NCI-H1048 (cell line): ENCODE measurements at places on chromosomes 16 and 17.

DNA sequence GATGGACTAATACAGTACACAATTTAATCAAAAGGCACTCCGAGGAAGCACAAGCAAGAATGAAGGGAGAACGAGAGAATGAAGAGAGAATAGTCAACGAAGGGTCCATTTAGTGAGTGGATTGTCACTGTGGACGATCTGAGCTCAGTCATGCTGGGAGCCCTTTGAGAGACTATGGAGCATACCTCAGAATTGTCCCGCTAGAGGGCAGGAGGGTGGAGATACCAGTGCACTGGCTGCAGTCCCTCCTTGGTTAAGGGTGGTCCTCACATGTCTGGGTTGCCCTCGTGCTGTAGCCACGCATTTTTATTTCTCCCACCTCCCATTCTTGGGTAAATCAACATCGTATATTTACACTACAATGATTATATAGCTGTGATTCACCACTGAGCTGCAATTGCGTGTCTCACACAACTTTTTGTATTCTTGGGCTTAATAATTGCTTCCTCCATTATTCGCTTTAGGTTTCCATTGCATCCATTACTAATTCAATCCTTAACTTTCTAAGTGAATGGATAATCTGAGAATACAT, 33.2 kb upstream of the FAM20A start:
- no peak for DNase-seq

GRCh38 chr16:68798398-68798797, 44.9 kb upstream of the TANGO6 start:
- no peak for DNase-seq

DNA sequence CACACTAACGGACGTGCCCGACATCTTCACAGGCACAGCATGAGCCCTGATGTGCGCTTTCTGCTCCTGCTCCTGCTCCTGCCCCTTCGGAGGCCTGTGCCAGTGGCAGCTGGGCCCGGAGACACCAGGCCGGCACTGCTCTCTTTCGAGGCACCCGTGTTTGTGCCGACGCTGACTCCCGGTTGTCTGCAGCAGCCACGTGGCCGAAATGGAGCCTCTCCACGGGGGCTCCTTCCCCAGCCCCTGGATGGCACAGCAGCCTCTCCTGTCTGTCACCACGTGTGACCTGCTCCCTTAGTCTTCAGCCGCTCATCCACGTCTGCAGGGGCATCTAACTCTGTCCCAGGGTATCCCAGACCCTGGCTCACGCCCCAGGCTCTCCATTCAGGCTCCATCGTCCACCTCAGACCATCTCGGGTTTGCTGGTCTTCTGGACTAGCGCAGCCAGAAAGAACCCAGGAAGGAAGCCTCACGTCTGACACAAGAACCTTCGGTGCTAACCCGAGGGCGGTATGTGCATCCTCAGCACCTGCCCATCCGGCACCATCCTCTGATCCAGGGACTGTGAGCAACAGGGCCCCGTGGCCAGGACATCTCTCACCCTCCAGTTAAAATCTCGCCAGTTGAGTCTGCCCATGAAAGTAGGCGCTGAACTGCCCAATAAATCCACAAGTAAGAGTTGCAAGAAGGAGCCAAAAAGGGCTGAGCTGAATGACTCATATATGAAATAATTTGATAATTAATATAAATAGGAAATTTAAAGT, 4.2 kb upstream of the RPH3AL start:
- DNase-seq: no peak

DNA sequence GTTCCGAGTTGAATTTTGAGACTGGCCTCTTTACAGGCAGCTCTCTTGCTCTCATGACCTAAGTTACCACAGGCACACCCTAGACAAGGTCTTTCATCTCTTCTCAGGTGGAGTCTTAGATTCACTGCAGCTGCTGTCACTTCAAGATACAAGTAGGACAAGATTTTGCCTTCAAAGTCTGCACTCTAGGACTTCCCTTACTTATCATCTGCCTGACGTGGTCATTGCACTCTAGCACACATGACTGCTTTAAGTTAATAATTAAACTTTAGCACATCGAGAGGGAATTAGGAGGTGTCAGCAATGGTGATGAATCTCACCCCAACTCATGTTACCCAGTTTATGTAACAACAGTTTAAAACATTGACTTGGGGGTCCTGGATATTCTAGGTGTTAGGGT, 25.6 kb downstream of the RNF135 start:
- no peak for DNase-seq

DNA sequence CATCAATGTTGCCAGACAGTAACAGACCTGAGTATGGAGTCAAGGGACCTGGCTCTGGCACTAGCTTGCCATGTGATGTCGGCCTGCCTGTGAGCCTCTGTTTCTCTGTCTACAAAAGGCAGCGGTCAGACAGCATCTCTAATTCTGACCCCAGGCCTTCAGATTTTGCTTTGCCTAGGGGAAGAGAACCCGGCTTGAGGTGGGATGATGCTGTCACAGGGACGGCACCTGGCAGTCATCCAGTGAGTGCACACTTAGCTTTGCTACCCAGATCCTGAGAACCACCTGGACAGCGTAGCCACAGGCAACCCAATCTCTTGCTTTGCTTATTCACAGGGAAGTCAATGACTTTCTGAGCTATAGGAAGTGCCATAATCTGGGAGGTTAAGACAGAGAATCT, 135.2 kb upstream of the SALL1 start:
- DNase-seq: no peak

- DNase-seq: no peak
These were observed 259.4 kb upstream of the IRX3 start for GRCh38 chr16:54545854-54546511.
